Activated T-helper 9 cell treated with anti-CD3 and anti-CD28 coated beads, Interleukin-2, amount 50 U/mL, for 16 hours (primary cell): ENCODE measurements at places on chromosomes 13 and 19.

- DNase-seq: no peak
Measured at GRCh38 chr19:1046117-1046626, 6.3 kb downstream of the ABCA7 start.

DNA sequence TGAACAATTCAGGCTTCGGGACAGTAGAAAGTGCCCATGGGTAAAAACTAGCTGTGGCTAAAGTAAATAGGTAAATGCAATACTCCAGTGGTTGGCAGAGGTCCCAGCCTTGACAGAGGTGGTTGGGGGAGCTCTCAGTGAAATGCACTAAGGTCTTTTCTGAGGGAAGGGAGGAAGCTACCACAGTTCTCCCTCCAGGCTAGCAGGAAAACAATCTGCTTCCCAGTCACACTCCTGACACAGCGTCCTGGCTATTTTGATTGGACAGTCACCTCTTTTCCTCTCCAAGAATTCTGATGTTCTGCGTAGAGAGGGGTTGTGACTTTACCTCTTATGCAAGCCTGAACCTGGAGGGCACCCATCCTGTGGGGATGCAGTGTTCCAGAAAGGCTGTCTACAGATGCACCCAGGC lies 128.7 kb downstream of the CYSLTR2 start:
- DNase-seq: no peak

- DNase-seq: no peak
Measured at GRCh38 chr13:76267216-76267615, 619.0 kb downstream of the KCTD12 start.

GRCh38 chr13:58949646-58950045 lies 1214.1 kb downstream of the DIAPH3 start:
- no peak for DNase-seq

- peak; percentile 40 for DNase-seq
Measured at GRCh38 chr13:91346850-91347201, 661 bp upstream of the MIR17HG start.

DNA sequence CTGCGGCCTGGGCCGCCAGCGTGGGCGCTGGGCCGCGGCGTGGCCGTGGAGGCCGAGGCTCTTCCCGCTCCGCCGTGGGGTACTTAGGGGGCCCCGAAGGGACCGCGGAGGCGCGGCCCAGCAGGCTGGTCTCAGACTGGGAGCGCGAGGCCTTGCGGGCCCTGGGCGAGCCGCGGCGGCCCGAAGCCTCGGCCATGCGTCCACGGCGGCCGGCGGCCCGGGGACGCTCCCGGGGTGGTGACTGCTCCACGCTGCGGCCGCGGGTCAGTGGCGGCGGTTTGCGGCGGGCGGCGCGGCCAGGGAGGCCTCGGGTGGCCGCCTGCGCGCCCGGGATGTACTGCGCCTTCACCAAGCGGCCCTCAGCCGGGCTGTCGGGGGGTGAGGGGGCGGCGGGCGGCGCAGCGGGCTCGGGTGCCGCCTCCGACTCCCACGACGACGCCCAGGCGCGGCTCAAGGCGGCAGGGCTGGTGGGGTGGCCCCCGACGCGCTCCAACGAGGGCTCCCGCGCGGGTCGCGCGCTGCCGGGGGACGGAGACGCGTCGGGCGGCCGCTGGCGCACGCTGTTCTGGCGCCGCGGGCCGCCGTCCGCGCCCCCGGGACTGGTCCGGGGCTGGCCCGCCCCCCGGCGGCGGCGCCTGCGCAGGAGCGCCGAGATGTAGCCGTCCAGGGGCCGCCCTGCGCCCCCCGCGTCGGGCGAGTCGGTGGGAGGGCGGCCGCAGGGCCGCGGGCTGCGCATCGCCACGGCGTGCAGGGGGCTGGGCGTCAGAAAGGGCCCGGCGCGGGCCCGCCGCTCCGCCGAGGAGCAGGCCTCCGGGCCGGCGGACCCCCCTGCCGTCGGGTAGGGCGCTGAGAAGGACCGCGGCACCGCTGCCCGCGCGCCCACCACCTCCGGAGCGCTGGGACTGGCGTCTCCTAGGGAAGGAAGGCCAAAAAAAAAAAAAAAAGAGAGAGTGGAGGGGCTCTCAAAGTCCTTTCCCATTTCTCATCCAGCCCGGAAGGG lies 11.7 kb downstream of the DACT3 start:
- no peak for DNase-seq

GRCh38 chr19:6376512-6377190 lies 918 bp upstream of the PSPN start:
- no peak for DNase-seq

DNA sequence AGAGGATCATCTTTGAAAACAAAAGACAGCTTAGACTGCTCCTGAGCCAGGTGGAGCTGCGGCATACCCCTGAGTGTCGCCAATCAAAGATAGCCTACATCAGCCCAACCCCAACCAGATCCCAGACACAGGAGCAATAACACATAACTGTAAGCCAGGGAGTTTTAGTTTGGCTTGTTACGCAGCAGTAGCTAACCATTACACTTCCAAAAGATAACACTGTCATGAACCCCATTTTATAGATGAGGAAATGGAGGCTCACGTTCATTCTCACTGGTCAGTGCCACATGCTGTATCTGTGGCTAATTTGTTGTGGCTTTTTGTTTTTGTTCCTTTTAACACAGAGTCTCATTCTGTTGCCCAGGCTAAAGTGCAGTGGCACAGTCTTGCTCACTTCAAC lies 47.3 kb downstream of the TINCR start:
- no peak for DNase-seq

- DNase-seq: peak; percentile 24
Measured at GRCh38 chr13:44576351-44577235, 463 bp upstream of the TSC22D1 start.

GRCh38 chr13:107753291-107753690 lies 462.0 kb downstream of the LIG4 start:
- no peak for DNase-seq

DNA sequence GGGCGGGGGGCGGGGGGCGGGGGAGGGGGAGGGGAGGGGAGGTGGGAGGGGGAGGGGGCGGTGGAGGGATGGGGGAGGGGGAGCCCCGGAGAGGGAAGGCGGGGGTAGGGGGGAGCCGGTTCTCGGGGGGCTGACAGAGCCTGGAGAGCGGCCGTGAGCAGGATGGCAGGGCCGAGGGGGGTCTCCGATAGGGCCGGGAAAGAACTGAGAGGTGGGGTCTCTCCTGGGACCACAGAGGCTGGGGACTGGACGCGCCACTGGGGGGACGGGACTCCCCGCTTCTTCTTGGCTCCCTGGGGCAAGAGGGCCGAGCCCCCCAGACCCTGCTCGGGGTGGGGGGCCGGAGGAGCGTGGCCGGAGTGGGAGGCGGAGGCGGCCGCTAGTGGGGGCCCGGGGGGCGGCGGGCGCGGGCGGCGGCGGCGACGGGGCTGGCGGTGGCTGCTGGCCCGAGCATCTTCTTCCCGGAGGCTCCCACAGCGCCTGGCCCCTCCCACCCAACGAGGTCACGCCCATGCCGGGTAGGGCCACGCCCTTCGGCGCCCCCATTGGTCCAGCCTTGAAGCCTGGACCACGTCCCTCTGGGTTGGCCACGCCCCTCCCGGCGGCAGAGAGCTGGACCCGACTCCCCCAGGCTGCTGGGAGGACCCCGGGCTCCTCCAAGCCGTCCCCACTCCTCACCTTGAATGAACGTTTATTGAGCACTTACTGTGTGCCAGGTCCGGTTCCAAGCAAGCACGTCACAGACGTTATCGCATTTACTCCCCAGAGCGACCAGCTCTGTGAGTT lies at the start of gene NOVA2:
Gene NOVA2 (minus strand): TSS at position 313 of the 786 bp plus-strand sequence. CDS start 514 bp downstream, outside the sequence.
- no peak for DNase-seq

GRCh38 chr13:48009284-48009683 lies 8.2 kb upstream of the SUCLA2 start:
- DNase-seq: no peak

- DNase-seq: no peak
Measured at GRCh38 chr19:16921766-16922591, 33.2 kb downstream of the F2RL3 start.

GRCh38 chr13:82597747-82598146 lies 1284.5 kb downstream of the SLITRK1 start:
- no peak for DNase-seq

DNA sequence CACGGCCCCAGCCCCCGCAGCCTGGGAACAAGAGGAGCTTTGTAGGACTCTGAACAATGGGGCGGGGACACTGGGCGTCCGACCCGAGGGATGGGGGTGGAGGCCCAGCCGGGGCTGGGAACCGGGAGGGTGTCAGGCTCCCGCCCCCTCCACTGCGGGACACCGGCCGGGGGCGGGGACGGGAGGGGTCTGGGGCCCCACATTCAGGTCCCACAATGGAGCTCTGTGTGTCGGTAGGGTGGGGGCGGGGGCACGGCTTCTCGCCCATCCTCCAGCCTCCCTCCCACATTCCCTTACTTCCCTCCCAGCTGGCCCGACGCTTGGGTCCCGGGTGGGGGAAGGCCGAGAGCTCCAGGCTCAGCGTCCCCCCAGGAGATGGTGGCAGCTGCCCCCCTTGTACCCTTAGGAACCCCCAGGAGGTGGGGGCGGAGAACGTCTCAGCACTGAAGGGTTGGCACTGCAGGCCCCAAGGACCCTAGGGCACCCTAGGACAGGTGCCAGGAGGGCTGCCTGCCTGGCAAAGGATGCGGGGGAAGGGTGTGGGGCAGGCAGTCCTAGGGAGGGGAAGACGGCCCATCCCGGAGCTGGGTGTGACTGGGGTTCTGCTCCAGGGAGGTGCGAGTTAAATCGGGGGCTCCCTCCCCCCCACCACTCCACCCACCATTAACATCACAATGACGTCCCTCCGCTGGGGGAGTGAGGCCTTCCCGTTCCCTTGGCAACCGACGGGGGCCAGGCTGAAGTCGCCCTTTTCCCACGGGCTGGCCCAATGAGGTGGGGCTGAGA lies 5.3 kb downstream of the TTYH1 start:
- DNase-seq: no peak

- no peak for DNase-seq
Measured at GRCh38 chr19:47729468-47729798, 15.9 kb upstream of the NOP53 start.

DNA sequence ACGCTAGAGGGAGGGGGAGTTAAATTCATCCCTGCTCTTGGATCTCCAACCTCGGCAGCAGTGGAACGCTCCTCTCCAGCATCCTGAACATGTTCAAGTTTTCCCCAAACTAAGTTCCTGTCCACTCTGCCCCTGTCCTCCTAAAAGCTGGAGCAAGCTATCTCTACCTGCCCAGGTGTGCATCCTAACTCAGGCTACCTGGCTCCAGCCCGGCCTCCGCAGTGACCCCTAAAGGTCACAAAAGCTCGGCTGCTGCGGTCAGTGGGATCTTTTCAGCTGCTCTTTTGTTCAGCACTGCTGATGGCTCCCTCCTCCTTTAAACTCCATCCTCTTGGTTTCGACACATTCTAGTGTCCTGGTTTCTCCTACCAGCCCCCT lies 1.4 kb downstream of the DCUN1D2 start:
- DNase-seq: no peak

DNA sequence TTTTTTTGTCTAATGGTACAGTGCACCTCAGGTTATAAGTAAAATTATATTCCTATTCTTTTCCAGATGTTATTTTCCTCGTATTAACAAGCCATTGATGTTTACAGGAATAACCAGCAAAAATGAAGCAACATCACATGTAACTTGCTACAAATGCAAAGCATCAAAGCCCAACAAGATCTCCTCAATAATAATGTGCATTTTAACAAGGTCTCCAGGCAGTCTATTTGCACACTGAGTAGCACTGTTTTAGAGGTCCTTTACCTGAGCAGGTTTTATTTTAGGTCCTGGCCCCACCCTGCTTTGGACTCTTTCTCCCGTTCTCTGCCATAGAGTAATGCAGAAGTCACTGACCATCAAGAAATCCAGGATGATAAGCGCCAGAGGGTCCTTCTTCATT lies 298.4 kb downstream of the FGF14 start:
- no peak for DNase-seq

- DNase-seq: no peak
Measured at GRCh38 chr19:14510311-14511228, 7.6 kb downstream of the DNAJB1 start.

DNA sequence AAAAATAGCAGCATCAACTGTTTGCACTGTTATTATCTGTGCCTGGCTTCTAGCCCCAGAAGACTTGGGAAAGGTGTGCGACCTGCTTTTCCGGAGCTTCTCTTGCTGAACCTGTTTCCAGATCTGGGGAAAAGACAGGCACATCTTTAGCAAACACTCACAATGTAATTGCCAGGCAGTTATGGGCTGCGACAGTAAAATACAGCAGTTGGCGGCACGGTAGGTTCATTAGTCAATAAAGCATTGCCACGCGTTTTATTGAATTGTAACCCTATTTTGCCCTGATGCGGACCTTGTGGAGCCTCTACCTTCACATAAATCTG lies 223.7 kb upstream of the TSHZ3 start:
- DNase-seq: no peak

DNA sequence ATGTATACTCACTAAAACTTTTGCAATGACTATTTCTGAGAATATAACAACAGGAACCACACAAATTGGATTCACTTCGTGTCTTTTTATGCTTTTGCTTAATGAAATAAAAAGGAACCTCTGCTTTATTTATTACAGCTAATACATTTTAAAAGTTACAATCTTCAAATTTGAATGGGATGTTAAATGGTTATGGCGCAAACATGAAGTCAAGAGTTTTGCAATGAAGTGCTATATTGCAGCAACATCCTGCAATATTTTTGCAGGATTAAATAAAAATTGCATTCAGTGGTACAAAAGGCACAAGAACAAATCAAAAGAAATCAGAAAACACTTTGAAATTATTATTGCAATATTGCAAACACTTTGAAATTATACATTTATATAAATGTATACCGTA lies 1519.0 kb upstream of the MIR17HG start:
- DNase-seq: no peak

DNA sequence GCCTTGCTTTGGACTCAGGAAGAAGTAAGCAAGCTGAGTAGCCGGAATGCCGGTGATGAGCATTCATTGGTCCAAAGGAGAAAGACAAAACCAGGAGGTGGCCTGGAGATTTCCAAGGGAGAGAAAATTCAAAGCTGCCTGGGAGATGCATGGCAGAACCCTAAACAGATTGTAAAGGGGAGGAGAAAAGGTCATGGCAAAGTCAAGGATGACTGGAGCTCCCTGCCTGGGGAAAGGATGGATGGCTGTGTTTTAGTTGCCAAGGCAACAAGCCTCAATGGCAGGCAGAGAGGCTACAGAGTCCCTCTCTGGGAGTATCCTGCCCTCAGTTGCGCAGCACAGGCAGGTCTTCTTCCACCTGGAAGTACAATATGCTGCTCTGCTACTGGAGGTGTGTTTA lies 134.0 kb downstream of the ENOX1 start:
- DNase-seq: no peak

- no peak for DNase-seq
Measured at GRCh38 chr13:98478189-98479129, 98.4 kb downstream of the STK24 start.

GRCh38 chr19:18420930-18421329 lies 1.7 kb downstream of the SSBP4 start:
- DNase-seq: no peak

DNA sequence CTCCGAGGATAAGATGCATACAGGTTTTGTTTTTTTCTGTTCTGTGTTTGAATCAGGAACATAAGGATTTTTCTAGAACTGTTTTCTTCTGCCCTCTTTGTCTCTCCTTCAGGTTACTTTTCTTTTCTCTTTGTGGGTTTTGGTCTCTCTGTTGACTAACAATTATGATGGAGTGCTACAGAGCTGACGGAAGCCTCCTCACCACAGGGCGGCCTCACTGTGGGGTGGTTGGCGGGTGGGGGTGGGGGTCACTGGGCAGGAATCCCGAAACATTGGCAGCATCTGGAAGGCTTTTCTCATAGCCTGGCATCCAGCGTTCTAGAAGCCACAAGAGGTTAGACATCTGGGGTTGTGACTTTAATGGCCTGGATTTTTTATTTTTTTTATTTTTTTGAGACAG lies 12.0 kb upstream of the MATK start:
- no peak for DNase-seq
